ENCODE measurements at places on chromosomes 5 and 9. TPM values are rescaled to one million over a fixed set of nuclear protein-coding genes. Genes with fewer than 3 reads are reported as not detected.

- no peak for DNase-seq
Measured at GRCh38 chr9:16341177-16341576, 529.3 kb downstream of the BNC2 start.

The JAKMIP2 gene
- 0.49 TPM for total RNA-seq

The DPH7 gene
- total RNA-seq: 25.1 TPM

- DNase-seq: no peak
Measured at GRCh38 chr5:127026166-127026565, 4.2 kb downstream of the MARCHF3 start.

- DNase-seq: peak; percentile 30
Measured at GRCh38 chr5:68047035-68047434, 168.5 kb upstream of the PIK3R1 start.

The TAF1L gene
- under 0.01 TPM for total RNA-seq

DNA sequence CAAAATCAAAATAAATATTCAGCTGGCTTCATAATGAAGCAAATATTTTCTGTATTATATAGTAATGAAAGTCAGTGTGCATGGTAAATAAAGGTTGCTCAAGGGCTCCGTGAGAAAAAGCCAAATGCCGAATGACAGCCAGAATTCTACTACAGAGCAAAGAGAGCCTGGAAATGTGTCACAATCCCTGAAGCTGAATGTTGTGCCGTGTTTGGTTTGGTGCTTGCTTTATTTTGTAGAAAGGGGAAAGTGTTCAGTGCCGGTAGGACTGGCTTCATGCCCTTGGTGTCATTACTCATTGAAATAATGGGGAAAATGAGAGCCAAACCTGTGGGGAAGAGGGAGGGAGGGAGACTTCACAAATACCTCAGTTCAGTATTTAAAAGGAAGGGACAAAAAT lies 26.8 kb upstream of the ADAMTSL1 start:
- no peak for DNase-seq

DNA sequence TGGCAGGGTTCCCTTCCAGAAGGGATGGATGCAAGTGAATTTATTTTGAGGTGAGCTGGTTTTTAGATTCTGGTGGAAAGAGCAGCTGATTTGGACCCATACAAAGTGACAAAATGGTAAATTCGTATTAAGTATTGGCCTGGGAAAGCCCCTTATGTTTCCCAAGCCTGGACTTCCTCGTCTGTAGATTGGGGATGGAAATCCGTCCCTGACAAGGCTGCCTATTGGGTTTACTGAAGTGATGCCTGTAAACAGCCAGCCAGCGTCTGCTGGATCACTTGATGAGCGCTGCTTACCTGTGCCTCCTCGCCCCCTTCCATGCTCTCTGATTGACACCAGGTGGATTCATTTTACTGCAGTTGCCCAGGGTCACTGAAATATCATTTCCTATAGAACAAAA lies 233.8 kb downstream of the GADD45G start:
- DNase-seq: no peak

- DNase-seq: no peak
Measured at GRCh38 chr5:157575381-157576020, at the start of gene ADAM19. Gene ADAM19 (minus strand): TSS chr5:157575775. CDS start chr5:157575696, 79 bp downstream.

- DNase-seq: no peak
Measured at GRCh38 chr9:16625811-16626210, 244.7 kb downstream of the BNC2 start.

- DNase-seq: no peak
Measured at GRCh38 chr5:102760815-102761214, 5.7 kb downstream of the PAM start.

DNA sequence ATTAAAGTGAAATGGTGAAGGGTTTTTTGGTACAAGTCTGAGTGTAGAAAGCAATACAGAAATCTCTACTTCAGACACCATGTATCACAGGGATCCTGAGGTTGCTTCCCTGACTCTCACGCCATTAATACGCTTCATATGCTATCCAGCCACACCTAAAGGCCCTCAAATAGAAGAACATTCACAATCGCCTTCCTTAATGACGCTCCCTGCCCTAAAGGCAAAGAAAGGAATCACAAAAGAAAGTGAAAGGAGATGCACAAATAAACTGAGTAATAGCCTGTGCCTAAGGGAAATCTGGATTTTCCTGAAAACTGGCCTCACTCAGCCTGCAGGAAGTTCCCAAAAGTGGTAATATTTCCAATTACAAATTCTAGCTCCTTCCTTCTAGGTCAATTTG lies 1002.7 kb upstream of the DMAC1 start:
- DNase-seq: no peak

The CARTPT gene
- not detected for total RNA-seq

The SUSD3 gene
- total RNA-seq: 3.0 TPM

The POU5F2 gene
- 4.9 TPM for total RNA-seq

DNA sequence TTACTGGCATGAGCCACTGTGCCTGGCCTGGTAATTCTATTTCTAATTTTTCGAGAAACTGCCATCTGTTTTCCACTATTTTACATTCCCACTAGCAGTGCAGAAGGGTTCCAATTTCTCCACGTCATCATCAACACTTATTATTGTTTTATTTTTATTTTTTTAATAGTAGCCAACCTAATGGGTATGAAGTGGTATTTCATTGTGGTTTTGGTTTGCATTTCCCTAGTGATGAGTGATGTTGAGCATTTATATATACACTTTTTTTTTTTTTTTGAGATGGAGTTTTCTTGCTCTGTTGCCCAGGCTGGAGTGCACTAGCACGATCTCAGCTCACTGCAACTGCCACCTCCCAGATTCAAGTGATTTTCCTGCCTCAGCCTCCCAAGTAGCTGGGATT lies 28.3 kb downstream of the WWC1 start:
- DNase-seq: no peak

- DNase-seq: no peak
Measured at GRCh38 chr5:80864706-80865435, 95.3 kb upstream of the RASGRF2 start.

DNA sequence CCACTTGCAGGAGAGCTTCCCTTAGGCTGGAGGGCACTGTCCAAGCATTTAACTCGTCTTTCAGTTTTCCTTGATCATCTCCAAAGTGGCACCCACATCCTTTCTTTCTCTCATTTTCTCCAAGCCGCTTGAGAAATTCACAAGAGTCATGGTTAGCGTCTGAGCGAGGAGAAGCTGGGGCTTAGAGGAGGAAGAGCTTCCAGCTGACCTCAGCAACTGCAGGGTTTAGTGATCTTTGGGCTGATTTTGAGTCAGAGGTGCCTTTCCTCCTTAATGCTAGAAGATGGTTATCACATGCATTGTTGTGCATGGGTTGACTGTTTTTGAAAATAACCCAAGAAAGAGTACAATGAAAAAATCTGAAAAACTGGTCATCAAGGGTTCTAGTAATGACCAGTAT lies 134.7 kb downstream of the GADD45G start:
- no peak for DNase-seq

DNA sequence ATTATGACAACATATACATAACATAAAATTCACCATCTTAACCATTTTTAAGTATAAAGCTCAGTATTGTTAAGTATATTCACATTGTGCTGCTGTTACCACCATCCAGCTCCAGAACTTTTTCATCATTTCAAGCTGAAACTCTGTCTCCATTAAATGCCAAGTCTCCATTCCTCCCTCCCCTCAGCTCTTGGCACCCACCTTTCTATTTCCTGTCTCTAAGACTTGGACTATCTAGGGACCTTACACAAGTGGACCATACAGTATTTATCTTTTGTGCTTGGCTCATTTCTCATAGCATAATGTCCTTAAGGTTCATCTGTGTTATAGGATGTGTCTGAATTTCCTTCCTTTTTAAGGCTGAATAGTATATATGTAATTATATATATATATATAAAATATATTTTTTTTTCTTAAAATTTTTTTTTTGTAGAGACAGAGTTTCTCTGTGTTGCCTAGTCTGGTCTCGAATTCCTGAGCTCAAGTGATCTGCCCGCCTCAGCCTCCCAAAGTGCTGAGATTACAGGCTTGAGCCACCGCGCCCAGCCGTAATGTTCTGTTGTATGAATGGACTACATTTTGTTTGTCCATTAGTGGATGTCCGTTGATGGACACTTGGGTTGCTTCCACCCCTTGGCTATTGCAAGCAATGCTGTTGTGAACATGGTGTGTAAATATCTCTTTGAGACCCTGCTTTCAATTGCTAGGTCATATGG lies 72.3 kb downstream of the EHMT1 start:
- no peak for DNase-seq

The ZNF366 gene
- total RNA-seq: 1.1 TPM

- DNase-seq: no peak
Measured at GRCh38 chr5:24505258-24505657, 139.5 kb downstream of the CDH10 start.

- no peak for DNase-seq
Measured at GRCh38 chr5:164354139-164354751, 848.8 kb downstream of the MAT2B start.

DNA sequence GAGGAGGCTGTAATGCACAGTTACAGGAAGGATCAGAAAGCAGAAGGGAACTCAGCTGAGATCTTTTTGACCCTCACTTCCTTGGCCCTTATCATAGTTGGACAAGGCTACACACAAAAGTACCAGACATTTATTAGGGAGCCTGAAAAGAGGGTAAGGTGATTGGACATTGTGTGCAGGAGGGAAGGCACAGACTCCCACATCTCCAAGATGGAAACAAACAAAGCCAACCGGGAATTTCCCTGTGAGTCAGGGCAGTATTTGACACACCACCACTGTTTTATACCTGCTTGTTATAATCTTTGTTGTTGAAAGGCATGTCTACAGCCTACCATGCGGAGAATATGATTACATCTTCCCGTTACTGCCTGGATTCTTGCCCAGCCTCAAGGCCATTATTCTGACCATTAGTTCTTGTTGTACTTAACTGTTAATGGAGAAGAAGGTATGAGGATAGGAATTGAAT lies 3.0 kb upstream of the CCNG1 start:
- no peak for DNase-seq

The HRCT1 gene
- total RNA-seq: not detected

The GLRX gene
- 15.5 TPM for total RNA-seq

The HAND1 gene
- total RNA-seq: not detected

The CNTLN gene
- total RNA-seq: 18.6 TPM

Measured in skin of body (tissue), 3 donors.